ENCODE measurements at places on chromosomes 4 and X.
A peak's percentile ranks its signal among the peaks of the same experiment; 100 is the strongest.

GRCh38 chr4:140109737-140110136 is 44.2 kb downstream of the MAML3 start:
- DNase-seq: no peak

DNA sequence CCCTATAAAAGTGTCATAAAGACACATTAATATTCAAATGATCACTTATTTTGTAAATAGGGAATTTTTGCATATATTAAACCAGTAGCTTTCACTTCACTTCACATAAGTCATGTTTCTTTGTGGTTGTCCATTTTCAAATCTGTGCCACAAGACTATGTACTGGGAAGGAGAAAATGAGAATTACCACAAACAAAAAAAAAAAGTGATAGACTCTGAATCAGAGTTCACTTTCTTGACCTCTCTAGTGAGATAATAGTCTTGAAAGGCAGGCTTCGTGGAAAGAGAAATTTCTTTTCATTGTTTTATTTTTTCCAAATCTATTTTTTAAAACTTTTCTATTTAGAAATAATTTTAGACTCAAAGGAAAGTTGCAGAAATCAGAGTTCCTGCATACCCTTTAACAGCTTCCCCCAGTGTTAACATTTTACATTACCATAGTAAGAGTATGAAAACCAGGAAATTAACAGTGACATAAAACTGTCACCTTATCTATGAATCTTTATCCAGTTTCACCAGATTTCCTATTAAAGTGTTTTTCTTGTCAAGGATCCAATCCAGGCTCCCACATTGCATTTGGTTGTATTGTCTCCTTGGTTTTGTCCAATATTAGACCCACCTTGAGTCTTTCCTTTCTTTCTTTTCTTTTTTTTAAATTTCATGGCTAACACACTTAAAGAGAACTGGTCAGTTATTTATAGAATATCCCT is 215.4 kb upstream of the PGRMC2 start:
- DNase-seq: no peak

- DNase-seq: no peak
Observed at GRCh38 chr4:105548483-105548882, 3.9 kb upstream of the ARHGEF38 start.

DNA sequence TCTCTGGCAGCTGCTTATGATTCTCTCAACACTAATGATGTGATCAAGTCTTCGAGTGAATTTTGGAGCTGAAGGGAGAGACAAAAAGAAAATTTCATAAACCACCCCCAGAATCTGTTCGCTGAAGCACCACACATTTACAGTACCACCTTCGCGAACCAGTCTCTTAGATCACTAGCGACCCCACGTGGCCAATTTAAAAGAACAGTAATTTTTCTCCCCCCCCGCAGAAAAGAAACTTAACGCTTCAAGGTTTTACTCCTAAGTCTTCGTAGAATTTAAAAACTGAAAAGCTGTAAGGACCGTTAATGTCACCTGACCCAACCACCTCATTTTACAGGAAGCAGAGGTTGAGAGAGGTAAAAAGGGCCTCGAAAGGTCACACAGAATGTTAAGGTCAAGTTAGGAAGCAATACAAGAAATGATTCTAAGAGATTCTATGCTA is 187.5 kb downstream of the QDPR start:
- peak; percentile 70 for DNase-seq

GRCh38 chr4:13618212-13618806 is 9.2 kb downstream of the BOD1L1 start:
- no peak for DNase-seq

DNA sequence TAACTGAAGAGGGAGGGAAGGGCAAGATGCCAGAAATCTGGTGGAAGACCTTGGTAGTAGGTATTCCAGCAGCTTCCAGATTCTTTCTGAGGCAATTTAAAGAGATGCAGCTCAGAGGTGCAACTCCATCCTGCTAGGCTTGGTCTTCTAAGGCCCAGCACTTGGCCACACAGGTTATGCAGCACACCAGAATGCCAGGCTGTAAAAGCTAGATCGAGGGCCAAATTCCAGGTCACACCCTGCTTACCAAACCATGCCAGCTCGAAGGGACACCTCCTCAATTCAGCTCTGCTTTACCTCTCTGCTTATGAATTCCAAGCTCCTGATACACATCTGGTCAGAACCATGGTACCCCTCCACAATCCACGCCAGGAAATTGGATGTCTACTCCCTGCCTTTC is 19.8 kb upstream of the ATXN3L start:
- no peak for DNase-seq

DNA sequence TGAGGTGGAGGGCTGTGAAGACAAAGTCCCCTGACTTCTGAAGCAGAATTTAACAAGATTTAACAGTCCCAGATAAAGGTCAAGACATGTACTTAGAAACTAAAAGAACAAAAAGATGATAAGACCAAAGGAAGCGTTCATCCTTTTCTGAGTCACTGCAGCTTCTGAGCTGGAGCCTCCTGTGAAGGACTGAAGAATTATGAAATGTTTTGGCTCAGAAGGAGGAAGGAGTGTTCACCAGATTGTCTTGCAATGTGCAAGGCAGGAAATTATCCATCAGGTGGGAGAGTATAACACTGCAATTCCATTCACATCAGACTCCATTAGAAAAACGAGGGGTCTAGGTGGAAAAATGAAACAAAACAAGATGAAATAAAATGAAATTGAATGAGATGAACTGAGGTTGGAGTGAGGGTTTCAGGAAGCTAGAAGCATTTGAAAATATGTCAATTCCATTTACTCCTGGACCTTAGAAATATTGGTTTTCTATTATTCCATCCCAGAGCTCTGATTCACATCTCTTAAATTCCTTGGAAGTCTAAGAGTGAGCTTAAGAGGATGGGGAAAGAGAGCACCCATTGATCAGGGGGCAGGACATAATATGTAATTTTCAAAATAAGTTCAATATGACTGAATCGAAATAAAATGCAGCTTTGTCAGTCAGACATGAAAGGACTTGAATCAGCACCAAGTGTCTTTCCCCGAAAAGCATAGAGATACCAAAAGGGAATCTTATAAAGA is 186.1 kb upstream of the LNX1 start:
- no peak for DNase-seq

DNA sequence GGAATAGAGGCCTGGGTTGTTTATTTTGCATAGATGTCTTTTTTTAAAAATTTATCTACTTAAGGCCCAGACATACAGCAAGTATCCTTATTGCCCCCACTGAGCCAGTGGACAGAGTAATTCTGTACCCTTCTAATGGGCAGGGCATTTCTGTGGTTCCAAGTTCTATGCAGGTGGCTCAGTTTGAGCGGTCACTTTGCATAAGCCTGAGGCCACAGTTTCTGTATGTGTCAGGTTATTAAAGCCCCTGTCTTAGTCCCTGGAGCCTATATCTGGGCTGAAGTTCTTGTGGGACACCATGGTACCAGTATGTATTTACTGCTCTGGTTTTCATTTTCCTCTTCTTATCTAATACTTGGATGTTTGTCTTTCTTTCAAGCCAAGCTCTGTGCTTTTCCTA is 168.8 kb downstream of the MID1IP1 start:
- no peak for DNase-seq

- no peak for DNase-seq
Observed at GRCh38 chrX:50054147-50054546, 131.8 kb downstream of the CLCN5 start.

DNA sequence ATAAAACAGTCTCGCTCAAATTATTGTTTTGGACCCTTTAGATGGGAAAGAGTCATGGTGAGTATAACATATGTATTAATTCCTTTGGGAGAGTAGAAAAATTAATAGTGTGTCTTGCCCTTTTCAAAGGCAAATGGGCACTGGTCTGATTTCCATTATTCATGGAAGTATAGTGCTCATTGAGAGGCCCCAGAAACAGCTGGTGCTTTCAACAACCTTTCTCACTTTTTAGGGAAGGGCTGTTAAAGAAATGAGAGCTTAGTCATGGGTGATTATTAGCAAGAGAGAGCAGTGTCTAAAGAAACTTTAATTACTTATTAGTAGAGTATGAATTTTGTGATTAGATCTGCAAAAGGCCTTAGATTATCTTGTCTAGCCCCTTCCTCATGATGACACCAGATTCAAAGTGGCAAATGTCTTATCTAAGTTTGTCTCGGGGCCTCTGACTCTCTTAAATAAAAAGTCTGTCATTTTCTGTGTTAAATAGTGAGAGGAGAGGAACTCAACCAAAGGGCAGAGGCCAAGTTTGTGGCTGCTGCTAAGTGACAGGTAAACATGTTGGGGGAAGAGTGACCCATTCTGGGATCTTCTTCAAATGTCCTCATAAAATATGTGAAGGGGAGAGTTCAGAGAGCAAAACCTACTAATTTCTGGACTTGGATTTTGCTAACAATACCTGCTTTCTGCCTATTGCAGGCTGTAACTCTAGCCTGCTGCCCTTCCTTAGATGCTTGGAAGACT is 110.6 kb downstream of the REPS2 start:
- no peak for DNase-seq

DNA sequence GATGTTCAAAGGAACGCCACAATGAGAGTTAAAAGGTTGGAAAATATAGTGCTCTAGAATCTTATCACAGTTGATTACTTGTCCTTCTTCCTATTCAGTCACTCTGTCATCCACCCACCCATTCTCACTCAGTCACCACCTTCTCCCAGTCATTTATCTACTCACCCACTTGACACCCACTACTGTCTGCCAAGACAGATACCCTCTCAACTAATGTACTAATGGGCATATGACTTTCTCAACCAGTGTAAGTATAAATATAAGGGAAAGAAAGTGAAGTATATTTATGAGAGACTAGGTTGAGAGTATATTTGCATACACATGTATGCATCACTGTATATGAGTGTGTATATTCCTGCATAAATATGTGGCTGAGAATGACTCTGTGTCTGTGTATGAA is 20.0 kb downstream of the MID2 start:
- no peak for DNase-seq

DNA sequence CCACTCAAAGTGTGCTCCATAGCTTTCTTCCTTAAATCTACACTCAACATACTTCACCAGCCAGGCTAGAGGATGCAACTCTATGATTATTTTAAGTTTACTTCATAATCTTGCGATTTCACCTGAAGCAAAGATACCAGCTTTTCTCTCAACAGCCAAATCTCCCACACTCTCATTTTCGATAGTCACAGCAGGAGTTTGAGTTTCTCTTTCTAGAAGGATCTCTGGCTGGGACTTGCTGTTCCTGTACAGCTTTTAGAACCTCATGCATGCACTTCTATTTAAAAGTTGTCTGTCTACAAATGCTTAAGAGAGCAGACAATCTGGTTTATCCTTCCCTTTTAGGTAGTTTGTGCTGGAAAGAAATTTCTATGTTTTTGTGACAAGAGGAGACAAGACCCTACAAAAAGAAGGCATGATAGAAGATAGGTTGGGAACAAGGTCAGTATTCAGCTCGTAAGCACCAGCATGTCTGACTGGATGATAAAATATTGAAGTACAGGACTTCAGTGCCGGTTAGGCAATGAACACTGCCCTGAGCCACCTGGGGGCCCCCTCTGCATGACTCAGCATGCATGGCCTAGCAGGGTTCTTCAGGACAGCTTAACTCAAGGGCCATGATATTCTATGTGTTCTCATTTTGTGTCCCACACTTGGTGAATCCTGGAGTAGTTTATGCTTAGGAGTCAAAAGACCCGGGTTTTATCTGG is 65.6 kb downstream of the ATXN3L start:
- no peak for DNase-seq

- DNase-seq: no peak
Observed at GRCh38 chrX:118251271-118251670, 94.6 kb upstream of the WDR44 start.

- no peak for DNase-seq
Observed at GRCh38 chrX:153818571-153819383, 11.6 kb downstream of the PDZD4 start.

DNA sequence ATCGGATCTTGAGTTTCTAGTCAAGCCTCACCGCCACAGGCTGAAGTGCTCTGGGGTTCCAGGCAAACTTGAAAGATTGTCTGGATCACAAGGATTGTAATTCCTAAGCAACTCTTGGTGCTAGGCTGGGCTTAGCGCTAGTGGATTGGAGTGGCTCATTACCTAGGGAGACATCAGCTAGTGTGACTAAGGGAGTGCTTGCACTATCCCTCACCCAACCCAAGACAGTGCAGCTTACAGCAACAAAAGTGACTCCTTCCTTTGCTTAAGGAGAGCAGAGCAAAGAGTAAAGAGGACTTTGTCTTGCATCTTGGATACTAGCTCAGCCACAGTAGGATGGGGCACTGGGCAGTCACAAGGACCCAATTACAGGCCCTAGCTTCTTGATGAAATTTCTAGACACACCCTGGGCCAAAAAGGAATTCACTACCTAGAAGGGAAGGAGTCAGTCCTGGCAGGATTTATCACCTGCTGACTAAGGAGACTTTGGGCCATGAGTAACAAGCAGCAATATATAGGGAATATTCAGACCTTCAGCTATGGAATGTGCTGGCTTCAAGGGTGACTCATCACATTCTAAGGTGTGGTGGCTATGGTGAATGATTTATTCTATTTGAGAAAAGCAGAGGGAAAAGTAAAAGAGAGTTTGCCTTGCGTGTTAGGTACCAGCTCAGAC is 1212.4 kb downstream of the PCDH18 start:
- no peak for DNase-seq

- no peak for DNase-seq
Observed at GRCh38 chr4:137181293-137181899, 350.9 kb downstream of the PCDH18 start.

GRCh38 chrX:25941559-25942250 is 196.4 kb upstream of the MAGEB18 start:
- DNase-seq: no peak

DNA sequence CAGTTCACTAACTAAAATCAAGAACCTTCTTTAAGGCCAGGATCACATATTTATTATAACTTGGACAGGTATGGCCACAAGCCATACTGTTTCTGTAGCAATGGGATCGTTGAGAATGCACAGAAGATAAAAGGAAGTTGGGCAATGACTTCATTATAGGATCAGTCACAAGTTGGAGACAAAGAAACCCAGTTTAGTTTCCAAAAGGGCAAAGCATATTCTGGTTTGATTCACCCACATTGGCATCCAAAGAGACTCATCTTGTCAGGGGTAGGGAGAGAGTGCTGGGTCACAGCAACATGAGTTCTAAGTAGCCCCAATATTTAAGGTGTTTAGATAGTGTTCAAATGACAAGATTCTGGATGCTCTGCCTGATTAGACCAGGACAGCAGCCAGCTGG is 317.1 kb upstream of the GALNT7 start:
- no peak for DNase-seq

DNA sequence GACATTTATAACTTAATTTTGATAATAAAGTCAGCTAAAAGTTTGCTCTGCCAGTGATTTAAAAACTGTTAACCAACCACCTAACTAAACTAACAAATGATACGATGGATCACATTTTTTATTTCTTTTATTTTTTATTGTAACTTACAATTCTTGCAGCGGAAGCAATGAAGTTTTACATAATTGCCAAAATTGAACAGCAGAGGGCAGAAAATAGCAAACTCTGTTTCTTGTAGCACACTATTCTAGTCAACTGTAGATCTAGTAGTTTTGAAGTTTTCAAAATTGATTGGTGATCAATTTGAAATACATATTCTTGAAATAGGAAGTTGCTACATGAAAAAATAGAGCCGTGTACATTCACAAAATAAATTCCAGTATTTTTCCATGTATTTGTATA is 2.8 kb upstream of the GRIA2 start:
- DNase-seq: no peak

All from SK-N-MC (cell line).